Amniotic stem cell (primary cell): ENCODE measurements at places on chromosomes 1 and 21.

DNA sequence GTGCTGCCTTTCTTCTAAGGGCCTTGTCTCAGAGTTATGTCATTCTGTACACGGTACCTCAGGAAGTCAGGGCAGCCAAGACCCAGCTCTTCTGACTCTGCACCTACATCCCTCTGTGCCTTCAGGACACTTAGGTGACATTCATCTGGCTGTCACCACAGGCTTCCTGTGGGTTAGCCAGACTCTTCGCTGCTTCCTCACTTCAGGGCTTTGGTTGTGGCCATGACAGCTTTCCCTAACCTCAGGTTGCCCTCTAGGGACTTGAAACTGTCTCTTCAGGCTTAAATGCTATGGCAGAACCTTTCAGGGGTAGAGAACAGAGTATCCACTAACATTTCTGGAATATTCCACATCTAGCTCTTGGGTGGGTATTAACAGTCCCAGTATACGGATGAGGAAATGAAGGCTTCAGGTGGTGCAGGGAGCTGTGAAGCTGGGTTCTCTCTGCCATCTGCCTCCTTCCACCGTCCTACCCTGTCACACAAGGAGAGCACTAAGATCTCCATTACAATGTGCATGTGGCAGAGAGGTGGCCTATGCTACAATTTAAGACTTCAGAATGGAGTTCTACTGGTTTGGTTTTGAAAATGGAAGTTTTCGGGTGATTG lies 9.9 kb downstream of the TSSK3 start:
- DNase-seq, result no peak

- DNase-seq, result no peak
Measured at GRCh38 chr1:219489636-219490035, 123.3 kb downstream of the ZC3H11B start.

DNA sequence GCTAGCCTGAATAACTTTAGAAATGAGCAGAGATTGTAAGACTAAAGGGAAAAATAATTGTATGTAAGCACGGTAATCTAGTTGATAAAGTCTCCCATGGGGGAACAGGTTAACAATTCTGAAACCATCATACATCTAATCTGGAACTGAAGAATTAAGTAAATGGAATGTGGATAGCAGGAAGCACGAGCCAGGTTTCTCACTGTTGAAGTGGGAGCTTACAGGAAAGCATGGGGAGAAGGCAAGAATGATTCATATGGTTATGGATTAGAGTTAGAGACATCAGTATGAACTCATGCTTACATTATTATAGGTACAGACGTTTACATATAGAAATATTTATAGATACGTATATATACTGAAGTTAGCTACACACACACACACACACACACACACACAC lies 83.0 kb downstream of the LEPR start:
- DNase-seq, result no peak

DNA sequence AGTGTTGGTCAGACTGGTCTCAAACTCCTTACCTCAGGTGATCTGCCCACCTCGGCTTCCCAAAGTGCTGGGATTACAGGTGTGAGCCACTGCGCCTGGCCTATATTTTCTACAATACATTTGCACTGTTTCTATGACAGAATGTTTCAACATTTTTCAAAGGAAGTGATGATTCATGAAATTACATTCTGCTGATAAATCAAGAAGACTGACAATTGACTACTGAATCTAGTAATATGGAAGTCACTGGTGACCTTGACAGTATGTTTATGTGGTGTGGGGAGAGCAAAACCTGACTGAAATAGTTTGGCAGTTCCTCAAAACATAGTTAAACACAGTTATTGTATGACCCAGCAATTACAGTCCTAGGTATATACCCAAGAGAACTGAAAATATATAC lies 18.1 kb downstream of the LRIF1 start:
- DNase-seq, result no peak

DNA sequence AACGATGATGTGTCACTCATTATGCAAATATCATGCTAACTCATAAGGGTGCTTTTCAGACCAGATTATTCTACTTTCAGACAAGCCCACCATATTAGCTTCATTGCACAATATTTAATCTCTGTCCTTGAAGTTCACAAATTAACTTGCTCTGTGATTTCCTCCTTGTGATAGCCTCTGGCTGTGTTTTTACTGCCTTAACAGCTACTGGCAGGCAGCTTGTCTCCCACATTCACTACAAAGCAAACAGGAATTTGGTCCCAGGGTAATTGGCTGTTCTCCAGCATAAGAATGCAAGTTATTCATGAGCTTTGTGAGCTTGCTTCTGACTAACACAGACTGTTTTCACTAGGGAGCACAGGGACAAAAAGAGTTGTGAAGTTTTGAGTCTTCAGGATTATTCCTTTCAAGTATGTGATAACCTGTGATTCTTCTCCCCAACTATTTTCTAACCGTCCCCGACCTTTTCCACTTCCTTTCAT lies 87.9 kb upstream of the HMCN1 start:
- peak; percentile 91 for DNase-seq

GRCh38 chr1:50644447-50645105 lies 221.3 kb upstream of the DMRTA2 start:
- no peak for DNase-seq

- no peak for DNase-seq
Measured at GRCh38 chr1:25472471-25472870, 41.8 kb downstream of the MACO1 start.

GRCh38 chr1:185108321-185108720 lies 48.4 kb downstream of the TRMT1L start:
- DNase-seq, result no peak

GRCh38 chr1:43221797-43222196 lies 48.0 kb upstream of the TMEM125 start:
- DNase-seq, result no peak

DNA sequence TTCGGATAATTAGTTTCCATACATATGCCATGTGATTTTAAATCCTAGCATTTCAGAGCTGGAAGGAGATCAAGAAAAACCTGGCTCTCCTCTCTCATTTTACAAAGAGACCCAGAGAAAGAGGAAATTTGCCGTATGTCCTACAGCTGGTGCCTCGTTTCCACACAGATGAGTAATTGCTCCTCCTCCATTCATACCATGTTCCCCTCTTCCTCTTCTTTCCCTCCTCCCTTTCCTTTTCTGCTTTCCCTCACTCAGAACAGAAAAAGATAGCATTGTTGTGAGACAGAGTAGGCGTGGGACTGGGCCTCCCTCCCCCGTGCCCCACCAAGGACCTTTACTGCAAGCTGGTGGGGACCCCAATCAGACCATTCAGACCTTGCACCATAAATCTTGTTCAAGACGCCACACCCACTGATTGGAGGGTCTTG lies 13.7 kb upstream of the SLC44A3 start:
- DNase-seq, result no peak

DNA sequence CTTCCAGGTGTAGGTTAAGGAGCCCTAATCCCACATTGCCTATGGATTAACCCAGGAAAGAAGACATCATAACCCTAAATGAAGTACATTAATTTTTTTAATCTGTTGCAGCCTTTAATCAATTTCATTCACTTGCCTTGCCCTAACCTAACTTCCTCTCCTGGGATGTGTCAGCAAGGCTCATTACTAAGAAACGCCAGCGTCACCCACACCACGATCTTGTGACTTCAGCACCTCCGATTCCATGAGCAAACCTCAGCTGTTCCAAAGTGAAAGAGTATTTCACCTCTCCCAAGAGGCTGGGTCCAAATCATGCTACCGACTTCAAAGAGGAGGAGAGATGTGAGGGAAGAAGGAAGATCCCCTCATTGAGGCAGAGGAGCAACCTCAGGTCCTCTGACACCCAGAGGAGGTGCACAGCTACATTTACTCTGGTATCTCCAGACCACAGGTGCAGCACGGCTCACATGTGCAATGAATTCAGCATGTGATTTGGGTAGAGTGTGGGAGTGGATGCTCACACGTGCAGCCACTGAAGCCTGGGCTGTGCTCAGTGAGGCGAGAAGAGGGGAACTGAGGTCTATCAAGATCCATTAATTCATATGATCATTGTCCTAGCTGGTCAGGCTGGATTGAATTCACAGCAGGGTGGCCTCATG lies 134.1 kb downstream of the SLC30A10 start:
- DNase-seq, result no peak
